ENCODE measurements at places on chromosomes 4 and X. TPM values are rescaled to one million over a fixed set of nuclear protein-coding genes. Genes with fewer than 3 reads are reported as not detected.

DNA sequence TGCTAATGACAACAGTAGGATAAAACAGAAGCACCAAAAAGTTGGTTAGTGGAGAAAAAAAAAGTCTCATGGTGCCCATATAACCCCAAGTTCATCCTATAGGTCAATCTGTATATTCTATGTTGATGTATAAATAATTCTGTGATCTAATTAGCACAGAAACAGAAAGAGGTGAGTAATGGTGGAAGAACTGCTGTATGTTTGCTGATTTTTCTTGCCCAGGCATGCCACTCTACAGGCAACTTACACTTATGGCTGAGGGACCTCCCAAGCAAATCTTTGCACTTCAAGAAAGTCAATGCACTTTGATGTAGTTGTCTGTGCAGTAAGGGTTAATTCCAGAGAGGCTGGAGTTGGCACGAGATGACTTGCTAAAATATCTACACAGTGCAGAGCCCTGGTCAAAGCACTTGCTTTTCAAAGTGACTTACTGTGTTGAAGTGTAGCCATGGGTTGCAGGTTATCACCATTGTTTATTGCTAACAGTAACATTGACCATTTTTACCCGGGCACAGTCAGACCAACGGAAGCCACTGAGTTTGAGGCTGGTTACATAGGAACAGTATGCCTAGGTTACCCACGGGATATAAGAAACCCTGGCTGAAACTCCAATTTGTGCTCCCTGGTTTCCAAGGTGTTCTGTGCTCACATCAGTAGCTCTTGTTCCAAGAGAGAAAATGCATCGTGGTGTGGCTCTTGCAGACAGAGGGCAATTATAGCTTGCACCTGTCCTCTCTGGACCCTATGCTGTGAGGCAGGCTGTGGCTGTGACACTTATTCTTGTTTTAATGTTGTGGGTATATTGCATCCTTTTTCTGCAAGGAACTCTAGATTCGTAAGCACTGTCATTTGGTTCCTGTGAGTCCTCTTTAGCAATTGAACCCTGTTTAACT lies 141.3 kb upstream of the FTHL17 start:
- no peak for DNase-seq

- no peak for DNase-seq
Measured at GRCh38 chr4:31246856-31247255, 526.7 kb downstream of the PCDH7 start.

- DNase-seq = no peak
Measured at GRCh38 chrX:123331349-123331748, 147.3 kb downstream of the GRIA3 start.

GRCh38 chrX:47311932-47312774 lies 58.2 kb upstream of the ZNF157 start:
- DNase-seq = peak; percentile 48

- DNase-seq = no peak
Measured at GRCh38 chrX:132094164-132094563, 33.7 kb downstream of the FRMD7 start.

GRCh38 chr4:152951348-152951747 lies 15.2 kb downstream of the FHDC1 start:
- DNase-seq = no peak

GRCh38 chrX:63809173-63809572 lies 24.2 kb upstream of the ARHGEF9 start:
- no peak for DNase-seq

- no peak for DNase-seq
Measured at GRCh38 chr4:161555689-161556660, 607.8 kb downstream of the FSTL5 start.

DNA sequence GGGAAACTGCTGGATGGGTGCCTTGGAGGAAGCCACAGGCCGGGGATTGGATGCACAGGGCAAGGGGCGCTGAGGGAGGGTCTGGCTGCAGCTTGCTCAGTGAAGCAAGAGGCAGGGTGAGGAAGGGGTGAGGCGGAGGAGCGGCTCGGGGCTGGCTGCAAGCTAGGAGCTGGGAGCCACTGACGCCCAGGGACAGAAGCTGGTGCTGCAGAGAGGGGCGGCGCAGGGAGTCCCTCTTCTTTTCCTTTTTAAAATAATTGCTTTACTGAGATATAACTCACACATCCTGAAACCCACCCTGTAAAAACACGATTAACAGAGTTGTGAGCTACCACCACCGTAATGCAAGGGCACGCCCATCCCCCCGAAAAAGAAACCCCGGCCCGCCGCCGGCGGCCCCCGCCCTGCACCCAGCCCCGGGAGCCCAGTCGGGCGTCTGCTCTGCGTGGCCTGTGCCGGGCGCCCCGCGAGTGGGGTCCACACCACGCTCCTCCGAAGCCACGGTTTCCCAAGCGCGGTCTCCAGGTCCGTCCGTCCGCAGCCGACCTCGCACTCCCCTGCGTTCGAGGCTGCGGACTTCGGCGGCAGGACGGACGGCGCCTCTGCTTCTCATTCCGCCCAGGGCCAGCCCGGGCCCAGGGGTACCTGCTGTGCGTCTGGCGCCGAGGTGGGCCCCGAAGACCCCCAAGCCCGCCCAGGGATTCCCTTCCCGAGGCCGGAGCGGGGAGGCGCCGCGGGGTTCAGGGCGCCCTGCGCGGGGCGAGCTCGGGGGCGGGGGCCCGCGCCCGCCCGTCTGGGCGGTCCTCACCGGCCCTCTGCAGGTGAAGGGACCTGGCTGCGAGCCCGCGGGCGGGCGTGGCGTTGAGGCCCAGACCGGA lies 866 bp upstream of the UVSSA start:
- DNase-seq = peak; percentile 71

- DNase-seq = no peak
Measured at GRCh38 chr4:176238826-176239225, 30.2 kb downstream of the ASB5 start.

- no peak for DNase-seq
Measured at GRCh38 chr4:138063581-138063980, 178.6 kb downstream of the SLC7A11 start.

- no peak for DNase-seq
Measured at GRCh38 chrX:66021765-66022631, 17.9 kb downstream of the VSIG4 start.

Gene ARMCX2
- total RNA-seq = not detected

Gene NXF2B
- total RNA-seq = not detected

Gene SULT1E1
- total RNA-seq = not detected

Gene GPRASP3
- total RNA-seq = not detected

Gene PABPC5
- total RNA-seq = not detected

All from OCI-LY7 (cell line).